ENCODE measurements at places on chromosomes 2 and 18.

DNA sequence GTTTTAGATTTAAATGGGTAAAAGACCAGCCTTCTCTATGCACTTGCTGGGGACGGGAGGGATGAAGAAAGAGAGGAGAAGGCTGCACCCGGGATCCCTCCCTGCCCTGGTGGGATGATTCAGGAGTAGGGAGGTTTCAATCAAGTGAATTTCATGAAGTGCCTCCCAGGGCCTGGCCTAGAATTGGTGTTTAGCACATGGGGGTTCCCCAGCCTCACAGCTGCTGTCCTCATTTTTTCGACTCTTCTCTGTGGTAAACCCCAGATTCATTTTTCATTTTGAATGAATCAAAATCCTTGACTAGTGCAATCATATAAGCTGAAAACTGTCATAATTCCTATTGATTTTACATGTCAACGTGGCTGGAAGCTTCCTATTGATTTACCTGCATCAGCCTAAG, 81.1 kb downstream of the LPIN1 start:
- no peak for DNase-seq

DNA sequence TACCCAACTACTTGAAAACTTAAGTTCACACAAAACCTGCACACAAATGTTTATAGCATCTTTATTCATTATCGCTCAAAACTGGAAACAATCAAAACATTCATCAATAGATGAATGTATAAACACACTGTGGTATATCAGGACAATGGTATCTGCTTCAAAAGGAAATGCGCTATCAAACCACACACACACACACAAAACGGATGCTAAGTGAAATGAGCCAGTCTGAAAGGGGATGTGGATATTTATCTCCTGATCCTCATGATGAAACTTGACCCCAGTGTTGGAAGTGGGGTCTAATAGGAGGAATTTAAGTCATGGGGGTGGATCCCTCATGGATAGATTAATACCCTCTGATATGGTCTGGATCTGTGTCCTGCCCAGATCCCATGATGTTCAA, 22.0 kb downstream of the PDCL3 start:
- DNase-seq, result no peak

DNA sequence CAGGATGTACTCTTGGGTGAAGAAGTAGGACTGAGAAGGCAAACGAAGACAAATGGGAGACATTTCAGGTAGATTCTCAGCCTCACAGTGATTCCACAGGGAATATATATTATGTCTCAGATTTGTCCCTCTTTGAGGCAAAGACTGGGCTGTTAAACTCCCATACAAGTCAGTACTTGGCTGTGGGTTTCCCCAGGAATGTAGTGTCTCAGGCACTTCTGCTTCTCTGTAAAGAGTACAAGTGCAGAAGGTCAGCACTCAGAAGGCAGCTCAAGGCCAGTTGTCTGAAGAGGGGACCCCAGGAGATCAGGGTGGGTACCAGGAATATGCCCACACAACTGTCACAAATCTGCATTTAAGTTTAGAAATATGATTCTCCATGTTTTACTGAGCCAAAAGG, 39.9 kb upstream of the COBLL1 start:
- DNase-seq, result no peak

- no peak for DNase-seq
Observed at GRCh38 chr18:6773777-6774176, 44.3 kb downstream of the ARHGAP28 start.

DNA sequence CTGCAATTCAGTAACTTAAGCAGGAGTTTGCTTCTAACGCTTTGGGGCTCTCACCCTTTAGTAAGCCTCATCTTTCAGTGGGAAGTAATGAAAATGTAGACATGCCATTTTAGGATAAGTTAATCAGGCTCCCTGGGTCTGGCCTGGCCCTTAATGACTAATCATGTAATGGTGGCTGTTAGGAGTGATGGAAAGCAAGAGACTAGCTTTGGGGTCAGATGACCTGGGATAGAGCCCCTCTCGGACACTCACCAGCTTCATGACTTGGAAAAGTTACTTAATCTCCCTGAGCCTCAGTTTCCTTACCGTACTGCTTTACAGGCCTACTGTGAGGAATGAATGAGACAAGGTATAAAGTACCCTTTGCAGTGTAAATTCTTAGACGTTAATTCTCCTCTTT, 194.4 kb downstream of the LPIN1 start:
- no peak for DNase-seq

- no peak for DNase-seq
Observed at GRCh38 chr2:108074946-108075345, 88.6 kb downstream of the SLC5A7 start.

- DNase-seq, result no peak
Observed at GRCh38 chr2:69287544-69287943, 99.5 kb downstream of the GFPT1 start.

GRCh38 chr18:55093295-55093694, 134.0 kb upstream of the CCDC68 start:
- no peak for DNase-seq

DNA sequence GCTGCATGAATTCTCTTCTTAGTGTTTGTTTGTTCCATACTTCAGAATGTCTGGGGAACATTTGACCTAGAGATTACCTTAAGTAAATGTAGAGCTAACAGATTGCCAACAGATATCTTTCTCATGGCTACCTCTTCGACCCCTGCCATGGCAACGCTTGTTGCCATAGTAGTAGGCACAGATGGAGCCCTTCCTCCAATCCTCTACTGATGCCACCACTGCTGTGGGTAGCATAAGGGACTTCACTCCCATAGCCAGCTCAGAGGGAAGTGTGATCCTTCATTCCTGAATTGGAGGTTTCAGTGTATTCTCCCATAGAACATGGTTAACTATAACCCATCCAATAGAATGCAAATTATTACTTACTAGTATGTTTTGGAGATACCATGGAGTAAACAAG, 543.6 kb upstream of the NRP2 start:
- no peak for DNase-seq

Data from putamen (tissue), 1 donor.